CD4-positive, alpha-beta T cell treated with Interleukin-15 for 1 hour (primary cell): ENCODE measurements at places on chromosomes 12 and 14.

DNA sequence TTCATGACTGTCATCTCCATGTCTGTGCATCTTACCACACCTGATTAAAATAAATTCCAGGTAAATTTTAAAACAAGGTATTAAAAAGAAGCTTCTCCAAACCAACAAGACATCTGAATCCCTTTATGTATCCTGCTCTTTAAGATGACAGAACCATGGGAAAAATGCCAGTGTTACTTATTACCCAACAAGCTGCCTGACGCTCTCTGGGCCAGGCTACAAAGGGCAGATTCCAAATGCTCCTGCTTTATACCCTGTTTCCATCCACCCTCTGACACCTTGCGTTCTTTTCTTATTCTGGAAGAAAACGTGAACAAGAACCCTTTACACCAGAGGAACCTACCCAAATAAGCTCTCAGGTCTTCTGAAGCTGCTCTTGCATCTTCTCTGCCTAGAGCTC lies 70.7 kb downstream of the SLC8A3 start:
- no peak for DNase-seq

GRCh38 chr12:18864900-18865561 lies 127.1 kb downstream of the CAPZA3 start:
- DNase-seq = no peak

DNA sequence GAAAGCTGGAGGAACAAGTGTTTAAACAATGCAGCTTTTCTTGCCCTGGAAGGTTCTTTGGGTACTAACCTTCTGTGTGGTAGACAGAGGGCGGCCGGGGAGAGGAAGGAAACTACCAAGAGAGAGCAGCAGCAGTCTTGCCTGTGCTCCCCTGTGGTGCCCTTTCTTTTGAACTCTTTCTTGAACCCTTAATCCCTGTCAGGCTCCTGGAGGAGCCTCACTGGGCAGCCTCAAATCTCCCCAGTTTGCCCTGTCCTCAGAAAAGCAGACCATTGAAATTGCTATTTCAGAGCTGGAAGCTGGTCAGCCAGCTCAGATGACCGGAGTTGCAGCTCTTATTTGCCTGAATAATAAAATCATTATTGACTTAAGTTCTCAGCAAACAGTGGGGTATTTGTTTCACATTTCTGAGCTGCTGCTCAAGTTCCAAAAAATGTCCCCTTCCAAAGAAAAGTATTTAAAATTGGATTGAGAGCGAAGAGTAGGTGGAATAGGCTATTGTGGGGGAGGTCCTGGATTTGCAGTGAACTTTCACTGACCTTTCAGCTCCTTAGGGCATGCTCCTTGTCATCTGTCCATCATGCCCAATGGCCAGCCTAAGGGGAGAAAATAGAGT lies 42.1 kb upstream of the RNASE3 start:
- no peak for DNase-seq

DNA sequence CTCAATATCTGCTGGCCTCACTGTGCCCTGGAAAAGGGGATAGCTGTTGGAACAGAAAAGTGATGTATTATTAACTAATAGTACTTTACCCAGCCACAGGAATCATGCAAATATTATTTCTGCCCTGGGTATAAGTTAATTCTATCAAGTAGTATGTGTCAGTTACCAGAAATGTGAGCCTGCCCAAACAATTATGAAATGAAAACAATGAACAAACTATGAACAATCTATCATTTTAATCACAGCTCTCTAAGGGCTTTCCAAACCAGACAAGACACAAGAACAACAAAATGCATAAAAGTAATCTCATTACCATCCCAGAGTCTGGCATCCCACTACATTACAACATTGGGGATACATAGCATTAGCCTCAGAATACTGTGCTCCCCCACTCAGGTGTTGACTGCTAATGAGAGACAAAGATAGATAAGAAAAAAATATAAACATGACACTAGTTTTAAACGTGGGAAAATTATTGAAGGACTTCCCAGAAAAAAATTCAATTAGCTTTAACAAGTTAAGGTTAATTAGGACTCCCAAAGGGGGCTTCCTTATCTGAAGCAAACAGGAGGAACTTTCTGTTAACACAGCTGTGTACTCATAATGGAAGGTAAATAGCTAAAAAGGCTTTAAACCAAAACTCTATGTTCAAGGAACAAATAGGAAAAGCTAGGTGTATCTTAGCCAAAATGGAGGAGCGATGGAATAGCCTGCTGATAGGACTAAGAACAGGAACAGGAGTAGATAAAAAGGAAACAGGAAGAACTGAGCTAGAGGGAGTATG lies 3.3 kb downstream of the DCAF5 start:
- DNase-seq = no peak

- no peak for DNase-seq
These were observed 204.7 kb downstream of the EPS8 start for GRCh38 chr12:15584366-15585041.

DNA sequence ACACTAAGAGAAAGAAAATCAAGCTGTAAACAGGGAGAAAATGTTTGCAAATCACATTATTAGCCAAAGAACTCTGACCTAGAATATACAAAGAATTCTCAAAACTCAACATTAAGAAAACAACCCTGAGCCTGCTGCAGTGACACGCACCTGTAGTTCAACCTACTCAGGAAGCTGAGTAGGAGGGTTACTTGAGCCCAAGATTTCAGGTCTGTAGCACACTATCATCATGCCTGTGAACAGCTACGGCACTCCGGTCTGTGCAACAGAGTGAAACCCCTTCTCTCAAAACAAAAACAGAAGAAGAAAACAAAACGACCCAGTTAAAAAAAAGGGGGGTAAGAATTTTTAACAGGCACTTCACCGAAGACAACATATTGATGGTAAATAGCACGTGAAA lies 20.8 kb downstream of the SAV1 start:
- DNase-seq = no peak

DNA sequence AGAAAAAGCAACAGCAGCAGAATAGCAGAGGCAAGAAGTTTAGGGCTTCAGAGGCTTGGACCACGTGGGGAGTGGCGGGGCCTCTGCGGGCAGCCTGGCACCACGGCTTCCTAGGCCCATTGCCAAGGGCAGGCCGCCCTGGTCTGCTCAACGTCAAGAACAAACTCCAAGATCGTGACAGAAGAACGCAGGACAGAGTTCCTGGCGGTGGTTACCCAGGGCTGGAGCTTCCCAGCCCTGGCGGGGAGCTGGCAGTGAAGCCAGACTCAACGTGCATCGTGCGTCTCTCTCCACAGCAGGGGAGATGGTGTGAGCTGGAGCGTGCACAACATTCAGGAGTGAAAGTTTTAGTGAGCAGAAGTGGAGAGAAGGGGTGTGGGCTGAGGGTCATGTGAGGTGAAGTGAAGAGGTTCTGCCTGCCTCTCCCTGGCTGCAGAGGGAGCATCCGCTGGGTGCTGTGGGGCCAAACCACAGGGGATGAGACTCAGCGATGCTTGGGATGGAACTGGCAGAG lies 13.9 kb upstream of the CACNA2D4 start:
- DNase-seq = no peak

GRCh38 chr14:100072783-100073346 lies 7.6 kb downstream of the EVL start:
- peak; percentile 65 for DNase-seq

DNA sequence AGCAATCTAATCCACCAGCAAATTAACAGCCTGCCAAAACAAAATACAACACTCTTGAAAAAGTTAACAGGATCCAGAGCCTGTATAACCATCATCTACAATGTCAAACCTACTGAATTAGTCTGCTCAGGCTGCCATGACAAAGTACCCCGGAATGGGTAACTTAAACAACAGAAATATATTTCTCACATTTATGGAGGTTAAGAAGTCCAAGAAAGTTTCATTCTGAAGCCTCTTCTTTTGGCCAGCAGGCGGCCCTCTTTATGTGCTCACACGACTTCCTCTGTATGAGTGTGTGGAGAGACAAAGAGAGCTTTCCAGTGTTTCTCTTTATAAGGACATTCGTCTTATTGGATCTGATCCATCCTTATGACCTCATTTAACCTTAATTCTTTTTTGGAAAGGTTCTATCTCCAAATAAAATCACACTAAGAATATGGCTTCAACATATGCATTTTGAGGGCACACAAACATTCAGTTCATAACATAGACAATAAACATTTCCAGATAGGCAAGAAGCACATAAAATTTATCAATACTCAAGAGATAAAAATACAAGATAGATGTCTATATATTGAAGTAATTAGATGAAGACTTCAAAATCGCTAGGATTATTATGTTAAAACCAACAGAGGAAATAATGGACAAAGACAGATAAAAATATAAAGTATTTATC lies 5.9 kb upstream of the RERG start:
- DNase-seq = no peak

- no peak for DNase-seq
These were observed 302.8 kb downstream of the GALC start for GRCh38 chr14:87690076-87690613.

DNA sequence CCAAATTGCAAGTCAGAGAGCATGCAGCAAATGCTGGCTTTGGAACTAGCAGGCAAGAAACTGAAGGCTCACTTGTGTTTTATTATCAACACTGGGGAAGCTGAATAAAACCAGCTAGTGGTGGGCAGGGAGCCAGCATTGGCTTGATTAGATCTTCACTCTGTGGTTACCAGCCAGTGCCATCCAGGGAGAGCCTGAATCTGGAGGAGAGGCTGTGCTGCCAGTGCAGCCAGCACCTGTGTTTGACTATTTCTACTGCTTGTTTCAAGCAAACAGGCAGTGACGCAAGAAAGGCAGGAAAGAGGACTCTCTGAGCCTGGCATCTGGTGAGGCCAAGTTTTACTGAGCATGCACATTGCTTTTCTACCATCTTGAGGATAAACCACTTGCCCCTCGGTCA lies 247.0 kb downstream of the PHLDA1 start:
- no peak for DNase-seq

DNA sequence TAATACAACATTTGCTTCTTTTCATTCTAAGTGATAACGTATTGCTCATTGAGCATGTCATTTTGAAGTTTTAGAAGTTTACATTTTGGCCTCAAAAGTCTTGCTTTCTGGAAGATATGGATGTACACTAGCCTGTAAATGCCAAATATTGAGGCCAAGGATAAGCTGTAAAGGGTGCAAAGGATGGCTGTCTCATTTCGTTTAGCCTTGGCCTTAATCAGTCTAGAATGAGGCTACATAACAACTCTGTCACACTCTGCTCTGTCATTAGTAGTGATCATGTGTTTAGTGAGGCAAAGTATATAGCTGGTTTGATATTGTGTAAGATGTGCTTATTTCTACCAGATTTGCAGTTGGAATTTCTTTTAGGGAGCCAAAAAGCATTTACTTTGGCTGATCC lies 344.5 kb downstream of the TMTC2 start:
- DNase-seq = no peak

- peak; percentile 52 for DNase-seq
These were observed 3.1 kb downstream of the ARHGEF25 start for GRCh38 chr12:57614178-57614947.

- no peak for DNase-seq
These were observed at the start of gene STRN3 for GRCh38 chr14:31026077-31026449. Gene STRN3 (minus strand): TSS chr14:31026379. CDS start chr14:31026185, 194 bp downstream.

- DNase-seq = no peak
These were observed 298.4 kb upstream of the AMIGO2 start for GRCh38 chr12:47378222-47378582.

DNA sequence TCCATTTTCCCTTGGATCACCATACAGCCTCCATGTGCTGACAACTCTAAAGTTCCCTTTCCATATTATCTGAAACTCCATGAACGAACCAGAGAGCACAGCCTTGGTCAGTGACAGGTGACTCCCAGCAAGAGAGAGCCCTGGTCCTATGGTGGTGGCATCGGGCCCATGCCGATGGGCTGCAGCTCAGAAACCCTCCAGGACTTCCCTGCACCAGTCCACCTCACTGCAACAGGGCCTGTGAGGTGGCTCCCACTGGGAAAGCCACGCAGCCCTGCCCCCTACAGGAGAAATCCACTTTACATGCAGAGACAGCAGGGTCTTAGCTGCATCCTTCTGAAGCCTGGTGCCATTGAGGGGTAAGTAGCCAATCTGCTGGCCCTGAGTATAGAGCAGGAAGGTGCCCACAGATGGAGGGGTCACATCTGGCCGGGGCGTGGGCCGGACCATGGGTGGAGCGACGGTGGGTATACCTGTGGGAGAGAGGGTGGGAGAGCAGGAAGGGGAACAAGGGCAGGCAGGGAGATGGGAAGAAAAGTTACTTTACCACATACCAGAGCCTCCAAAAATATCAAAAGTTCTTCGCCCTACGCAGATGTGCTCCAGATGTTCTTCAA lies 24.7 kb downstream of the RTRAF start:
- no peak for DNase-seq

DNA sequence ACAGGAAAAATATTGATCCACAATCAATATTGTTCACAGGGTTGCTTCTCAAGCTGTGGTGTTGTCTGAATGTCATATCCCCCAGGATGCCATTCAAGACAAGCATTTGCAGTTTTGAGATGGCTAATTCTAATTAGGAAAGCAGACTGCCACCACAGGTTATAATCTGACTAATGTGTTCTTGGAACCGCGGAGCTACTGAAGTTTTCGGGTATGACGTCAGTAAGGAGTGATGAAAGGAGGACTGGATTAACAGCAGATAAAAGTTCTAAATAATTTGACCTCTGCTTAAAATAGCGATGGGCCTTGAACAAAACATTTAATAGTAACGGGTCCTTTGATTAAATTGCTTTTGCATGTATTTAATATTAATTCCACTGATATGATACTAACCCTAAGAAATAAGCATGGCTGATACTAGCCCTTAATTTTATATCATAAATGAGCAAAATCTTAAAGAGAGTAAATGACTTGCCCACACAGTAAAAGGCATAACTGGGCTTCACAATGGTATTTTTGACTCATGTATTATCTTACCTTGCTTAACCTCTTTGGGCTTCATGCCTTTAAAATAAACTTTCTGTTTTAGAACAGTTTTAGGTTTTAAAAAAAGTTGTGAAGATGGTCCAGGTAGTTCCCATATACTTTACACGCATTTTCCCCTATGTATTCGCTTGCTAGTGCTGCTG lies 50.3 kb downstream of the TSHR start:
- DNase-seq = no peak

- no peak for DNase-seq
These were observed 29.1 kb downstream of the RFLNA start for GRCh38 chr12:124323771-124324530.

GRCh38 chr14:28220391-28220790 lies 546.2 kb upstream of the FOXG1 start:
- DNase-seq = no peak

GRCh38 chr14:101791919-101792572 lies 30.5 kb downstream of the PPP2R5C start:
- no peak for DNase-seq

DNA sequence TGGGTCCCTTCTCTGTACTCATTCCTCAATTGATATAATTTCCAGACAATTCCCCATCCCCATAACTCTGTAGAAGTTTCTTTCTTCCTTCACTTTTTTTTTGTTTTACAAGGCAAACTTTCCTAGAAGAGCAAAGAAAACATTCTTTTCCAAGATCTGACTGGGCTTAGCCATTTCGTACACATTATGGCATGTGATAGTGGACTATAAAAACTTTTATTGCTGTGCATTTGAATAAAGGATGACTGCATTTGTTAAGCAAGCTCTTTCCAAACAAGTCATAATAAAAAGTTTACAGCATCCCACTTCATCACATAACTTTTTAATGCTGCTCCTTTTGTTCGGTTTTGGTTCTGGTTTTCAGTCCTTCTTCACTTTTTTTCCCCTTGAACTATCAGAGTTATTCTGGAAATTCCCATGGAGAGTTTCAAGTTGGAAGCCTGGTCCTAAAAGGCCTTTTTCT lies 231.0 kb upstream of the HMGA2 start:
- no peak for DNase-seq

GRCh38 chr14:100149851-100150611 lies 9.4 kb downstream of the DEGS2 start:
- no peak for DNase-seq

GRCh38 chr12:53076461-53076860 lies 2.7 kb downstream of the SPRYD3 start:
- DNase-seq = no peak
